ENCODE measurements at places on chromosomes 5 and 9. TPM values are rescaled to one million over a fixed set of nuclear protein-coding genes. Genes with fewer than 3 reads are reported as not detected.

- DNase-seq, result no peak
Measured at GRCh38 chr9:2645569-2645968, 24.0 kb downstream of the VLDLR start.

DNA sequence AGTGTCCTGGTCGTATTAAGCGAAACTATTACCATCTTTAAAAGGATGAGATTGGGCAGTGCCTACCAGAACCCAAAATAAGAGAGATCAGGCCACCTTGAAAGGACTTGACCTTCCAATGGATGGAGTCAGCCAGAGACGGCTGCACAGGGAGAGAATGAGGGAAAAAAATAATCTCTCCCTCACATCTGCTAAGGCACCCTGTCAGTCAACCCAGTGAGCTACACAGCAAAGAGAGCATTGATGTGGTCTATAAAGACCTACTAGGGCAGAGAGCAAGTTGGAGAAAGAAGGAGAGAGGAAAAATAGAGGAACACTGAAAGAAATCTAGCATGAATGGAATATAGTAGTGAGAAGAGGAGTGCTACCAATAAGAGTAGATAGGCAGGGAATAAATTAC is 68.0 kb upstream of the FTMT start:
- DNase-seq, result no peak

FLT4 gene
- 0.68 TPM for polyA plus RNA-seq

- peak; percentile 21 for DNase-seq
Measured at GRCh38 chr5:57650360-57651069, 167.9 kb upstream of the ACTBL2 start.

GRCh38 chr5:59164041-59164830 is 581.4 kb downstream of the RAB3C start:
- DNase-seq, result no peak

DNA sequence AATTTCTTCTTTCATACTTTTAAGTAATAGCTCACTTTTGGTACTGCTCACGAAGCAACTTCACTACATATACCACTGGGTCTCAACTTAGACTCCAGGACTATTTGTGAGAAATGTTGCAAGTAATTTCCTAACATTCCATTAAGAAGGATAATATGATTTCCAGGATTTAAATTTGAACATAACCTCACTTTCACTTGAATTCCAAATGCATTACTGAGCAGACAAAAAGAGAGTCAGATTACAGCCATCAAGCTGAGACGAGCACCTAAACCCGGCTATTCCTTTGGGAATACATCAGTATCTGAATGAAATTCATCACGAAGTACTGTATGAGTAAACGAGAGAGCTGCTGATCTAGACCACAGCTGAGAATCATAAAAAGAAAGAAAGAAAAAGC is 47.3 kb downstream of the LIFR start:
- DNase-seq, result no peak

SPINK5 gene
- polyA plus RNA-seq, result not detected

GRCh38 chr5:4862500-4862899 is 277.6 kb upstream of the ADAMTS16 start:
- DNase-seq, result no peak

CDH9 gene
- not detected for polyA plus RNA-seq

DNA sequence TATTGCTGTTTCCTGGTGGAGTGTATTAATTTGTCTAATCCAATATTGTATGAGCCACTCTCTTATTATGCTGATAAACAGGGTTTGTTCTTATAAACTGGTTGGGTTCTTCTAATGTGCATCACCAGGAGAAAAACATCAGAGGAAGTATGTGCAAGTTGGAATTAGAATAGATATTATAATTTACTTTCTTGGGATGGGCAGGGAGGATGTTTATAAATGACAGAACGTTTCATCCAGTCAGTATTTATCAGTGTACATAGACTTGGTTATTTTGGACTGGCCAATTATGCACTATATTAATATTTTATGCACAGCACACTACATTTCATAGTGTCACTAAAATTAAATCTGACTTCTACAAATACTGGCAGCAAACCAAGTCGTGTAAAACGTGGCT is 495.8 kb downstream of the PSAT1 start:
- DNase-seq, result no peak

DNA sequence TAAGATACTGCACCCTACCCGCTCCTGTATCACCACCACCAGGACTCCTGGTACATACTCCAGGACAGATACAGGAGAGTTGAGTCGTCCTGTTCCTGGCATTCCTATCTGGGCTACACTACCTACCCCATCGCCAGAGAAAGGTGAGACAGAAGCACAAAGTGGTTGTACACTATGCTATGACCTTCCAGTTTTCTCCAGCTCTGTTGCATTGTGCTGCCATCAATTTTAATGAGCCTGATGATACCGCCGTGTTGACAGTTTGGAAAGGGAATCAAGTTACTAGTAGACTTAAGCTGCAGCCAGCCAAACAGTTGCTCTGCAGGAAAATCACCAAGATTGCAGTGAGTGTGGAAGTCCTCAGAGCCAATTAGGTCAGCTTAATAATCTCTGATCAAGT is 35.2 kb downstream of the ANP32B start:
- DNase-seq, result no peak

NUTM2G gene
- polyA plus RNA-seq, result 0.29 TPM

GRCh38 chr9:17613758-17614157 is 34.9 kb downstream of the SH3GL2 start:
- DNase-seq, result no peak

DNA sequence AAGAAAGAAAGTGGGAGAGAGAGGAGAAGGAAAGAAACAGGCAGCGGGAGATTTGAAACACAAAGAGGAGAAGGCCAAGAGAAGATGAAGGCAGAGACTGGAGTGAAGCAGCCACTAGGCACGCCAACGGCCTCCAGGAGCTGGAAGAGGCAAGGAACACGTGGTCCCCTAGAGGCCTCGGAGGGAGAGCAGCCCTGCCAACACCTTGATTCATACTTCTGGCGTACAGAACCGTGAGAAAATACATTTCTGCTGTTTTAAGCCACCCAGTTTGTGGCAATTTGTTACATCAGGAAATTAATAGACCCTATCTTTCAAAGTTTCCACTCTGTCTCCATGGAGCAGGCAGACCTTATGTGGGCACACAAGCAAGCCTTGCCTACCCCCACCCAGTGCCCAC is 133.4 kb downstream of the ACTL7B start:
- DNase-seq, result no peak

PCDHB12 gene
- polyA plus RNA-seq, result not detected

HACD4 gene
- polyA plus RNA-seq, result 7.6 TPM

PLPP1 gene
- 24.3 TPM for polyA plus RNA-seq

DNA sequence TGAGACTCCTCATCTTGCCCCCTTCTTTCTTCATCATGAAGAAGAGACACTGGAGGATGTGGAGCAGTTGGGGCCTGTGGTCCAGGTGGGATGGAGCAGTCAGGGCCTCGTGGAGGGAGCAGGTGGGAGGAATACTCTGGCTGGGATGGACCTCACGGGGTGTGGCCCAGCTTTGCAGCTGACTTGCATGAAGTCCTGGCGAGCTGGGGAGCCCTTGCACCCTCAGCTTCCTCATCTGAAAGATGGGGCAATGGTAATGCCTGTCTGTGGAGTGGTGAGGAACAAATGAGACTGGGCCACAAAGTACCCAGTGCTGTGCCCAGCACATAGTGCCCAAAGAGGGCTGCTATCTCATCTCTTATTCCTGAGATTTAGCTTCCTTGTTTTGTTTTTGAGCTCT is 91.5 kb downstream of the DAB2IP start:
- DNase-seq, result no peak

PCDHA4 gene
- not detected for polyA plus RNA-seq
